NCI-H2171 treated with DMSO at 0.1 percent for 48 hours (cell line): ENCODE measurements at places on chromosomes 2 and 18.

DNA sequence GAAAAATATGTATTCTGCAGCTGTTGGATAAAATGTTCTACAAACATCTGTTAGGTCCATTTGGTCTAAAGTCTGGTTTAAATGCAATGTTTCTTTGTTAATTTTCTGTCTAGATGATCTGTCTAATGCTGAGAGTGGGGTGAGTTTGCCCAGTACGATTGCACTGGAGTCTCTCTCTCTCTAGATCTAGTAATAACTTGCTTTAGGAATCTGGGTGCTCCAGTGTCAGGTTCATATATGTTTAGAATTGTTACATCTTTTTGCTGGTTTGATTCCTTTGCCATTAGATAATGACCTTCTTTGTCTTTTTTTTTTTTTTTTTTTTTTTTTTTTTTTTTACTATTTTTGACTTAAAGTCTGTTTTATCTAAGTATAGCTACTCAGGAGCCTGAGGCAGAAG, 10.4 kb downstream of the GCC2 start:
- DNase-seq: no peak

DNA sequence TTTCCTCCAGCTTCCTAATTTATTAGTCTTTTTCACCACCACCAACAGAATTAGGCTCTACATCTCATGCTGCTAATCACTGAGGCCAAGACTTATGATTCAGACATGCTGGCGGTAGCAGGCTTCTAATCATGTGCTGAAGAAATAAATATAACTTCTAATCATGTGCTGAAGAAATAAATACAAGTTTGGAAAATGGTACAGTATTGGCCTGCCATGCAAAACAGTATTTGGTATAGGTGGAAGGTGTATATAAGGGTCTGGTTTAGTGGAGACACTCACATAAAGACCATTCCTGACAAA, 240.7 kb downstream of the TGIF1 start:
- no peak for DNase-seq

GRCh38 chr2:85163675-85164074, 30.5 kb downstream of the TCF7L1 start:
- DNase-seq: no peak

GRCh38 chr2:118242216-118242615, 153.9 kb downstream of the INSIG2 start:
- DNase-seq: no peak

DNA sequence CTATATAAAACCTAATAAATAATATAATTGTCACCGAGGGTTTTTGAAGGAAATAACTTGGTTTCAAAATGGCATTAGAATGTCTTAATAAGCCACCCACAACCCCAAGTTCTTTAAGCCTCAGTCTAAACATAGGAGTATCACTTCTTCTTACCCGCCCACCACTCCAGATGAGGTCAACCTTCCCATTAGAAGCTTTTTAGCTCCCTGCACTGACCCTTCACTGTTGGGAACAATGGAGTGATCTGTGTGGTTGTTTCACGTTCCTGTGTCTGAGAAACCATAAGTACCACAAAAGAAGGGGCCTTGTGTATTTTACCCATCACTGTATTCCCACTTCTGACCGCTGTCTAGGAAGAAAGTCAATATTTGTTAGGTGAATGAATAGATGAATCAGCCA, 326.3 kb upstream of the ZNF521 start:
- DNase-seq: no peak

GRCh38 chr2:178632729-178633128, 152.5 kb downstream of the PLEKHA3 start:
- no peak for DNase-seq

DNA sequence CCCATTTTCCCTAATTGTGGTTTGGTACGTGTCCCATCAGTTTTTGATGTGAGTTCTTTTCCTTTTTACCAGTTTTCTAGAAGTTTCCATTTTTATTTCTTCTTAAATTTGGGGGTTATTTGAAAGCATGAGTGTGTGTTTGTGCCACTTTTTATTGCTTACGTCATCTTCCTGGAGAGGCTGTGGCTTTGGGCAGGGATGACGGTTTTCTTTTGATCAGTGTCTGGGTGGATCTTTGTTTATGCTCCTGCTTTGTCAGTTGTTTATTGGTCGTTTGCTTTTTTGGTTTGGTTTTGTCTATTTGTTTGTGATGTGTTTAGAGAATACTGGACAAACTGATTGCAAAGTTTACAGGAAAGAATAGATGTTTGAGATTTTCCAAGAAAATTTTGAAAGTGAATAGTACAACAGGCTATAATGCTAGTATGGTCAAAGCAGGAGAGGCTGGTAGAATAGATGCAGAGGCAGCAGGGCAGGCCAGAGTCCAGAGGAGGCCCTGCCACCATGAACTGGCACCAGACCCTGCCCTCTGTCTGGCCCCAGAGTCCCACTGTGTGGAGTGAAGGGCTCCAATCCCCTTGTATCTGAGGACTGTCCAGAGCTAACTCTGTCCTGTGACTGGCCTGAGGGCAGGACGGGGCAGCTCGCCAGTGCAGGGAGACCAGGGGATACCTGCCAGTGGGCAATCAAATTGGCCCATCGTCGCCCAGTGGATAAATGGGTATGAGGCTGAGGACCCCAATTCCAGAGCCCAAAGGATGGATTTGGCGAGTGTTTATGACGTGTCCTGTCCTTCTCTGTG, 23.4 kb upstream of the SNED1 start:
- no peak for DNase-seq

DNA sequence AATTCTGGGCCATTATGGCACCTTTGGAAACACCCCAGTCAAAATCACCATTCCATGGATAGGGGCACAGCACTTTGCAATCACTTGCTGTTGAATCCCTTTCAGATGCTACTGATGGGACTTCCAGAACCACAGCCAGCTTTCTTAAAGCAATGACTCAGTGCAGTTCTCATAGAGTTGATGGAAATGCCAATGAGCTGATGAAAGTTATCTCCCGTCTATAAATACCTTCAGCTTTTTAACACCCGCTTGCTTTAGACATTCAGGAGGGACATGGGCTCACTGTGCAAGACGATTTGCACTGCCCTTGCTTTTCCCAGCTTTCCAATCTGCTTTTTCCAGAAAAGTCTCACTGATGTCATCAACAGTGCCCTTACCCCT, 66.7 kb upstream of the RPL31 start:
- DNase-seq: no peak

GRCh38 chr18:65725251-65726050, 25.4 kb upstream of the CDH7 start:
- peak; percentile 96 for DNase-seq
